ENCODE measurements at places on chromosomes 4 and X.

GRCh38 chr4:1745165-1745564 is 23.8 kb downstream of the TACC3 start:
- no peak for DNase-seq

GRCh38 chr4:54386042-54386669 is 157.1 kb downstream of the PDGFRA start:
- no peak for DNase-seq

GRCh38 chr4:110073053-110073845 is 125.2 kb downstream of the ELOVL6 start:
- no peak for DNase-seq

GRCh38 chrX:40082447-40083119 is 15.2 kb downstream of the BCOR start:
- no peak for DNase-seq

GRCh38 chrX:49178537-49178936 is 6.8 kb downstream of the PLP2 start:
- DNase-seq: no peak

DNA sequence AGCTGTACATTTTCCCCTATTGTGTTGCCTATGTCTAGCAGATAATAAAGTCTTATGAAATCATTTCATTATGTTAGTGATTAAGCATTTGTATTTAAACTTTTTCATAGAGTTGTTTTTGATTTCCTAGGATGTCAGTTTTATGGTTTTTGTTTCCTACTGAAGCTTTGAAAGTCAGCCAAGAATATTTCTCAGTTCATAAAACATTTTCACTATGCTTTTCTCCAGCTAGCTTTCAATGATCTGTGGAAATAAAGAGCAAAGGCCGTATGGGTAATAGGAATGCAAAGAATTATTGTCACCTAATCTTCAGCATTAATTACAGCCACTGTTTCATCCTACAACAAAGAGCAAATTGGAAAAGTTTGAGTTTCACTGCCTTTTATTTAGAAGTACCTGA is 145.7 kb upstream of the NUDT6 start:
- no peak for DNase-seq

DNA sequence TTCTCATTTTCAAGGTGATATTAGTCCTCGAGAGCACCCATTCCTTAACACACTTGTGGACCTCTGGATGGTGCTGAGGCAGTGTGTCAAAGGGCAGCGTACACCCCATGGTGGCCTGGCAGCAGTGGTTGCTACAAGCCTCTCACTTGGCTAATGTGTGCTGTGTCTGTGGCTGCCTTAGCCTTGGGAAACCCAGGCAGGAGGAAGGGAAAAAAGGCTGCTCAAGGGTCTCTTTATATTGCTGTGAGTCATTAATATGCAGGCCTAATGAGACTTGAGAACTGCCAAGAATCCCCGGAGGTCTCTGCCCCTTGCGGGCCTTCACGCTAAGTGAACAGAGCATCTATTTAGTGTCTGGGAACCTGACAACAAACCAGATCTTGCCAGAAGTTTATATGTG is 7.0 kb downstream of the PCDH10 start:
- no peak for DNase-seq

- DNase-seq: no peak
Observed at GRCh38 chrX:21778236-21778635, 20.3 kb upstream of the SMPX start.

DNA sequence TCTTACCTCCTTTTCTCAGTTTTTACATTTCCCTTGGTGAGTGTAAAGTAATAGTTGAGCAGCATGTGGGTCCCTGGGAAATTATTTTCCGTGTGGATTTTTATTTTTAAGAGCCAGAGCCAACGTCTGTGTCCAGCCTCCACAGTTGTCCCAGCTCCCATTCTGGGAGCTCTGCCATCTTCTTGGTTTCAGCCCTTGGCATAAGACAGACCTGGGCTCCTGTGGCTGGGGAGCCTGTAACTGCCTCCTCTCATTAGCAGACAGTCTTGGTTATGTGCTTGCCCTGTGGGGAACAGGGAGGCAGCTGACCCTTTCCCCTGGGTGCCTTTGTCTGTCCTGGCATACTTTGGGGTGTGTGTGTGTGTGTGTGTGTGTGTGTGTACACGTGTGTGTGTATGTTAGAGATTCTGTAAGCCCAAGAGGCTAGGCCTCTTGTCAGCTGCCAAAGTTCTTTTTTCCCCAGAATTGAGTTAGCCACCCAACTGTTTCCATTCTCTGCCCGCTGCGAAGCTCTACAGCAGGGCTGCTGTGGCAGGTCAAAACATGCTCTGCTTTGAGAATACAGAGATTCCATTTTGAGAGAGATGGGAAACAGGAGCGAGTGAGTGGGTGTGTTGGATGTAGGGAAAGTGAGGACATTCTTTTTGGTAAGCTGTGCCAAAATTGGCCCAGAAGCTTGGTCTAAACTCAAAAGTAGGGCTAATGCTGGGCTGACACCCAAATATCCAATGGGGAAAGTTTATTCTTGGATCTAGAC is 140.7 kb downstream of the TMEM164 start:
- DNase-seq: no peak

DNA sequence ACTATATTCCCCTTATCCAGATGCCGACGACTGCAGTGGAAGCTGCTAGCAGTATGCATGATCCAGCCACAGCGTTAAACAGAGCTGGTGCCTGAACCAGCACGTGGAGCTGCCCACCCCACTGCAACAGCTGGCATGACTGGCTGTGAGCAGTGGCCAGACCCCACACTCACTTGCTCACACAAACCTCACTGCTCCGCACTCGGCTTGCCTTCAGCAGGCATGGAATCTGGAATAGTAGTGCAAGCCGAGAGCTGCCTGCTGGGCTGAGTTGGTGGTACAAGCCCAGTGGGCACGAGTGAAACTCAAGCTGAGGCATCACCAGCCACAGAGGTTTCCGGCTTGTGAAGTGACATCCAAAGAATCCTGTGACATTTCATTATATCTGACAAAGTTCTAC is 1197.6 kb downstream of the FAM133A start:
- no peak for DNase-seq

GRCh38 chrX:35622040-35622439 is 176.1 kb upstream of the MAGEB16 start:
- DNase-seq: no peak

DNA sequence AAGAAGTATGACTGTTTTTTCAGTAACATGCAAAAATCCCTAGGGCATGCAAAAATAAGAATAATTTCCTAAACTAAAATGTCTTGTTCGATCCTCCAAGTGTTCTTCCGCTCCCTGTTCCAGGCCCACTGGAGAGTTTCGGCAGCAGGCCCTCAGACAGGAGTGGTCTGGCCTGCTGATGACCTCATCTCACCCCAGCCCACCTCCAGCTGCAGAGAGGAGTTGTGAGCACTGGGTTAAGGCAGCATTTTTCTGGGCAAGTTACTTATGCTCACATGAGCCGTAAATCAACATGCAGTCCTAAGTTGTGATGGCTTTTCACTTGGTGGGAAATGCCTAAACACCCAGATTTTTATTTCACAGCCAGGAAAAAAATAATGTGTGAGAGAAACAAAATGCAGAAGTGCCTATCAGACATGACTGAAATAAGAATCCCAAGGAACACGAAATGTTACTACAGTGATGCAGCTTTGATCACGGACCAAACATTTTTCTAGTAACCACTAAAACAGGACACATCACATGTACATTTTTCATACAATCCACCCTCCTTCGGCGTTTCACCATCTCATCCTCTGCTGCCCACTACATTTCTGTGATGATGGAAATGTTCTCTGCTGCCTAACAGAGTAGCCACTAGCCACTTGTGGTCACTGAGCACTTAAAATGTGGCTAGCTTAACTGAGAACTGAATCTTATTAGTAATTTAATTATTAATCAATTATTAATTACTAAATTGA is 153.3 kb upstream of the TBL1X start:
- no peak for DNase-seq

DNA sequence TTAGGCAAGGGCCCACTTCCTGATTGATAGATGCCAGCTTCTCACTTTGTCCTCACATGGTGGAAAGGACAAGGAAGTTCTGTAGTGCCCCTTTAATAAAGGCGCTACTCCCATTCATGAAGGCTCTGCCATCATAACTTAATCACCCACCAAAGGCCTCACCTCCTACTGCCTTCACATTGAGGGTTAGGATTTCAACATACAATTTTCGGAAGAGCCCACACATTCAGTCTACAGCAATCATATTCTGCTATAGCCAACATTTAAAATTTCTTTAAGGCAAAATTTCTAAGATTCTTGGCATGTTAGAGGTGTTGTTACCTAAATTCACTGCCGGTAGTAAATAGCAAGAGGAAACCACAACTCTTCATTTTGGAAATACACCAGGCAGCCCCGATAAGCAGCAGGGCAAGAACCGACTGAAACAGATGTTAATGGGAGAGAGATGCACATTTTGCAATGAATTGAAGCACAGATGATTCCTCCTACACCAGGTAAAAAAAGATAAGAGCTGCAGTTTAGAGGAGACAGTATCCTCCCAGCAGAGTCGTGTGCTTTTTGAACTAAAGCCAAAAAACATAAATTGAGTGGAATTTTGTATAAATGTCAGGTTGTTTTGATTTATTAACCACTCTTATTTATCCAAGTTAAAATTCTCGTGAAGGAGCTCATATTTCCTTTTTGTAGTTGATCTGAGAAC is 594.9 kb downstream of the KCTD8 start:
- no peak for DNase-seq

DNA sequence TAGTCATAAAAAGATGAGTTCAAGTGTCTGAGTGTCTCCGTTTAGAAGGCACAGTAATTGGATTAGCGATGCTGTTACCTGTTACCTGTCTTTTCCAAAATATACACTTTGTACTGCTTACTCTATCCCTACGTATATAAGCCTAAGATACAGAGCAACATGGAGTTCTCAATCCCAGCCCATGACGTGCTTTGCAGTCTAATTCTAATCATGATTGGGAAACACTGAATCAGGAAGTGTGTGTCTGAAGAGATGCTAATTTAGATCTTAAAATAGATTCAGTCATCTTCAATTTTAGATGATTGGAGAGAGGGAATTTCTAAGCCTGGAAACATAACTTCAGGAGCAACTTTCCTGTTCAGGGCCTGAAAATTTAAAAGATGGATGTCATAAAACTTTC is 115.1 kb downstream of the PCDH19 start:
- no peak for DNase-seq

DNA sequence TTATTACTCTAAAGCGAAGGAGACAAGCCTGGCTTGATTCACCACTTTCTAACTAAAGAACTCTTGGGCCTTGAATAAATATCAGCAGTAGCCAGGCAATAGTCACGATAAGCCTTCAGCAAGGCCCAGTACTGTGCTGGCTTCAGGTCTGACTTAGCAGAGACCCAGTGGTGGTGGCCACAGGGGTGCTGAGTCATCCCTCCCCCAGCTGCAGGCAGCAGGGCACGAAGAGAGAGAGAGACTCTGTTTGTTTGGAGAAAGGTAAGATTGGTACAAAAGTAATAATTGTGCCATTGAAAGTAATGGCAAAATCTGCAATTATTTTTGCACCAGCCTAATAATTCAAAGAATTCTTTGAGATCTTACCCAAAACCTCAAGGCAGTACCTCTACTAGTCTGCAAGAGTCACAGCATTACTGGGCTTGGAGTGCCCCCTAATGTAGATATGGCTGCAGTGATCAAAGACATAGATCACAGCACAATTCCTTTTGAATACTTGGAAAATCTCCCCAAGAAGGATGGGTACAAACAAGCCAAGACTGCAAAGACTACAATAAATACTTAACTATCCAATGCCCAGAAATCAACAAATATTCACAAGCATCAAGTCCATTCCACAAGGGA is 159.5 kb upstream of the USP38 start:
- no peak for DNase-seq
